ENCODE measurements at places on chromosomes 16 and 17.

DNA sequence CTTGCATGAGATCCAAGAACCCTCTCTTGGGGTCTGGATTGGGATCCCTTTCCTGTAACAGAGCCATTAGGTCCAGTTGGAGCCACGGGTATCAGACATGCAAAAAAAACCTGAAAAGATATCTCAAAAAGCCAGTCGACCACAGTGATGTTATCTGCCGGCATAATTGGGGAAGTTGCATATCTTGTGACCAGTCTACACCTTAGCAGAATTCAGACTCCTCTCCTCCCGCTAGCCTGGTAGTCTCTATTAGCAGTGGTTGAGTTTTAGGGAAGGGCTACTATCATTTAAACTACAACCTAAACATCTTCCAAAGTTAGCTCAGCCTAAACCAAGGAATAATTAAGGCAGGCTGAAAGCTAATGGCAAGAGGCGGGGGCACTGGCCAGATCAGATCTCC, 16.2 kb upstream of the PSMD7 start:
- DNase-seq: no peak

GRCh38 chr17:17030515-17031211, 11.6 kb upstream of the MPRIP start:
- DNase-seq: no peak

DNA sequence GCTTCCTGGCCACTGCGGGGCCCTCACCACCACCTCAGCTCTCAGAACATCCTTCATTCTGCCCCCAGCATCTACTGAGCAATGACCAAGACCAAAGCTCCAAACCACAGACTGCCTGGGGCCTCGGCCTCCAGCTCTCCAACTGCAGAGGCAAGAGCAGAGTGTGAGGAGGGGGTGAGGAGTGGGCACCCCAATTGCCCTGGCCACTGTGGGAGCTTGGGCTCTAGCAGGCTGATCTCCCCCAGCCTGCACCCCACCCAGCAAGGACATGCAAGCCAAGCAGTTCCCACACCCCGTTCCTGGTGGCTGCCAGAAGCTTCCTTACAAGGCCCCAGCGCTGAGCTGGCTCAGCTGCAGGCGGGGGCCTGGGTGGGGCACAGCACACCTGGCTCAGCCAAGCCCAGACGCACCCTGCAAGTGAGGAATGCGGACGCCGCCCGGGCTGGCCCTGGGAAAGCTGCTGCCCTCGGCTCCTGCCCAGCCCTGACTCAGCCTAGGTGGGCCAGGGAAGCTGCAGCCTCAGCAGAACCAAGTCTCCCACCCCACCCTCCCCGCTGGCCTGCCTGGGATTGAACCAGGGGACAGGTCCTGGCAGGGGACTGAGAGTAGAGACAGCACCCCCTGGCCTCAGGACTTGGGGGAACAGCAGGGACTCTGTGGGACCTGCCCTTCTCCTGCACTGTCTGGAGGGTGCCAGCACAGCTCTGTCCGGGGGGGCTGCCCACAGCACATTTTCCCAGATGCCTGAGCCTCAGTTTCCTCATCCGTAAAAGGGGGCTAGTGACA, 29.7 kb upstream of the KRT17 start:
- peak; percentile 83 for DNase-seq

GRCh38 chr17:70037498-70037897, 37.5 kb upstream of the KCNJ16 start:
- DNase-seq: no peak

DNA sequence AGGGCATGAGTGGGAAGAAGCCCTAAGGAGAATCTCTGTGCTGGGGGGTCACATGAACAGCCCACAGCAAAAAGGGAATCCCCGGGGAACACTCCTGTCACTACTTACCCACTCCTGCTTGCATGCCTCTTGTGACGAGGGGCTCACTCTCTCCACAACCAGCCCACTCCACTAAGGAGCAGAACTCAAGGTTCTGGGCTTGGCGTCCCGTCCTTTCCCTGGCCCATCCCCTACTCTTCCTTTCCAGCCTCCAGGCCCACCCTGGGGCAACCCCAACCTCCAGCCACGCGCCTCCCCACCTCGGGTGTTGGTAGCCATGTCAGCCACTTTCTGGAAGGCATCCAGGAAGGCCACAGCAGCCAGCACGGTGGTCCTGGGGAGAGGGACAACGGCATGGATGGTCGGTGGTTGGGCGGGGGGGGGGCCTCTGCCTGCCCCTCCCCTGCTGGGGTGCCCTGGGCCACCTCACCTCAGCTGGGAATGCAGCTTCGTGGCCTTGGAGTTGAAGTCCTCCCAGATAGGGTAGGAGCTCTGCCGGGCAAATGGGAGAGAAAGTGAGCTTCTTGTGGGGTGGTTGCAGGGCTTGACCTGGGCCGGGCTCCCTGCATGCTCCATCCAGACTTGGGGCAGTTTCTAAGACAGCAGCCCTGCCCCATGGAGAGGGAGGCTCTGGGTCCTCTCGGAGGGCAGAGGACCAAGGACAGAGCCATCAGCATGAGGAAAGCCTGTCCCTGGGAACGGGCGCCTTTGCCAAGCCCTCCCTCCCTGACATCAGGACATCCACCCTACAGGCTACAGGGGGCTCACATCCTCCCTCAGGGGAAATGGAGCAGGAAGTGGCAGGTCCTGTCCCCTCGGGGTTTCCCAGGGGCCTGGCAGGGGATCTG, 5.1 kb downstream of the MTSS2 start:
- DNase-seq: no peak

Data from retinal pigment epithelial cell (primary cell).